ENCODE measurements at places on chromosomes 2 and 18.

GRCh38 chr18:77650799-77651385, 401.2 kb downstream of the GALR1 start:
- DNase-seq = no peak

GRCh38 chr2:166375736-166376487, at the start of gene SCN9A:
TSS of gene SCN9A (minus strand) at chr2:166375944. CDS start at chr2:166311756, 64,188 bp downstream.
- DNase-seq = peak; percentile 93

- DNase-seq = no peak
Observed at GRCh38 chr18:74083557-74083952, 64.1 kb downstream of the FBXO15 start.

- no peak for DNase-seq
Observed at GRCh38 chr2:216084547-216084946, 2.8 kb downstream of the TMEM169 start.

DNA sequence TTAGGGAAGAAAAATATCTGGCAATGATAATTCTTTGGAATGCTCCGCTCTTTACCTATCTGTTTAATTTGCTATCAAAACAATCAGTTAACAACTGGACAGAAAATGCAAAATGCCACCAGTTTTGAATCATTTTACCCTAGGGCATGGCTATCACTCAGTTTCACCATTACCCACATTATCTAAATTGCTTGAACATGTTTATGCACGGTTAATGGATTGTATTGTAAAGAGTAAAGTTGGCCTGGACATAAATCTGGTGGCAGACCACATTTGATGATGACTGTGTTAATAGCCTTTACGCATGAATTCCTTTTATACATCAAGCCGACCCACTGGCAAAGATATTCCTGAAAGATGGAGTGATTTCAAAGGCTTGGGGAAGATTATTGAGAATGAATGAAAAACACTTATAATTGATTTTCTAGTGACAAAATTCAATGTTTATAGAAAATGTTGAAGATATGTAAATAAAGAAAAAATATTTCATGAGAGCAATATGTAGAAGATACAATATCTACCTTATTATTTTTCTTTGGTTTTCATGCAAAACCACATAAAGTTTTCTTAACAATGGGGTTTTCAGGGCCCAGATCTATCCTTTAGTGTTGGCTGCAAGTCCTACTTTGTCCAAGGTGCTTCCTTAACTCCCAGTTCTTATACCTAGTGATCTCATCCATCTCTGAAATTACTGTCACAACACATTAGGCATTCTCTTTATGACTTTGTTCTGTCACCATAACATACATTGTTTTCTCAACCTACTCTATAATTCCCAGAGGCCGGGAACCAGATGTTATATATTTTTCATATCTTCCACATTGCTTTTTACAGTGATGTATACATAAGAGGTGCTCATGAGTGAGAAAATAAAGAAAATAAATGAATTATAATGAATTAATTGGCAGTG, 265.1 kb downstream of the RIT2 start:
- DNase-seq = no peak

- DNase-seq = no peak
Observed at GRCh38 chr2:14189929-14190328, 442.6 kb upstream of the LRATD1 start.

- DNase-seq = no peak
Observed at GRCh38 chr2:21916934-21917522, 793.3 kb downstream of the TDRD15 start.

GRCh38 chr2:48715956-48716355, 39.6 kb downstream of the LHCGR start:
- DNase-seq = peak; percentile 87

DNA sequence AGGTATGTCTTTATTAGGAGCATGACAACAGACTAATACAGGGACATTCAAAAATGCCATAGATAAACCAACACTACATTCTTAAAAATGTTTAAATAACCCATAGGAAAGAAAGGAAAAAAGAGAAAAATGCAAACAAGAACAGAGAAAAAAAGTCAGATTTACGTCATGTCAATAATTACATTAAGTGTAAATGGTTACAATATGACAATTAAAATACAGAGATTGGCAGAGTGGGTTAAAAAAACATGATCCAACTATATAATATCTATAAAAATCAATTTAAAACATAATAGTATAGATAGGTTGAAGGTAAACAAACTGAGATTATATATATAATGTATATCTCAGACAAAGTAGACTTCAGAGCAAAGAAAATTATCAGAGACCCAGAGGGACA, 255.8 kb downstream of the ANAPC1 start:
- DNase-seq = no peak

GRCh38 chr18:48292782-48293424, 116.3 kb downstream of the ZBTB7C start:
- no peak for DNase-seq

DNA sequence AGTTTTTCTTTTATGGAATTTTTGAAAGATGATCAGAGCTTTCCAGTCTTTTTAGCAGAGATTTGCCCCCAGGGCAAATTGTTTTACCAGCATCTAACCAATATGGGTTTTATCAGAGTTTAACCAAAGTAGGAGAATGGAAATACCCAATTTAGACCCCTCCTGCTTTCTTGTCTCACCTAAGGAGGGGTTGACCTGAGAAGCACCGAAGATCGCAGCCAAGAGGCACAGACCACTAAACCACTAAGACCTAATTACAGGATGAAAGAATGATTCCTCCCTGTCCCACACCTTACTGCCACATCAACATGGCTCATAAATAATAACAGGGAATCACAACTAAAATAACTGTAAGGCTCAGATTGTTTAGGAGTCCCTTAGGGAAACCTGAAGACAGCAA, 111.9 kb upstream of the EPB41L5 start:
- DNase-seq = no peak

- DNase-seq = peak; percentile 96
Observed at GRCh38 chr18:29164020-29164706, 987.2 kb upstream of the CDH2 start.

DNA sequence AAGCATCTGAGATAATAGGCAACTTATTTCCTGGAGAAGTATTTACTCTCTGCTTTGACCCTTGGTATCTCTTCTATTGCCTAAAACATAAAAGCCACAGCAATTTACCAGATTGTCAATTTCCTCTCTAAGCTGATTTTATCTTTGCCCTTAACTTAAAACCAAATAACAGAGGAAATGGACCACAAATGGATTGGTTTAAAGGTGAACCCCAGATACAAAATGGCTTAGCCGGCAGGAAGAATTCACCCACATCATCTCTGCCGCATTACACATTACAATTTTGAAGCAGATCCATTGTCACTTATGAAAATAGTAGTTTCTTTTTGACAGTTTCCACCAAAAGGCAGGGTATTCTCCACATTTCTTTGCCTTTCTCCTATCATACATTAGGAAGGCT, 585.8 kb upstream of the CHAC2 start:
- no peak for DNase-seq

GRCh38 chr2:70321370-70321769, 19.5 kb upstream of the FAM136A start:
- peak; percentile 7 for DNase-seq

- DNase-seq = no peak
Observed at GRCh38 chr2:241070811-241071676, 31.0 kb downstream of the MTERF4 start.

DNA sequence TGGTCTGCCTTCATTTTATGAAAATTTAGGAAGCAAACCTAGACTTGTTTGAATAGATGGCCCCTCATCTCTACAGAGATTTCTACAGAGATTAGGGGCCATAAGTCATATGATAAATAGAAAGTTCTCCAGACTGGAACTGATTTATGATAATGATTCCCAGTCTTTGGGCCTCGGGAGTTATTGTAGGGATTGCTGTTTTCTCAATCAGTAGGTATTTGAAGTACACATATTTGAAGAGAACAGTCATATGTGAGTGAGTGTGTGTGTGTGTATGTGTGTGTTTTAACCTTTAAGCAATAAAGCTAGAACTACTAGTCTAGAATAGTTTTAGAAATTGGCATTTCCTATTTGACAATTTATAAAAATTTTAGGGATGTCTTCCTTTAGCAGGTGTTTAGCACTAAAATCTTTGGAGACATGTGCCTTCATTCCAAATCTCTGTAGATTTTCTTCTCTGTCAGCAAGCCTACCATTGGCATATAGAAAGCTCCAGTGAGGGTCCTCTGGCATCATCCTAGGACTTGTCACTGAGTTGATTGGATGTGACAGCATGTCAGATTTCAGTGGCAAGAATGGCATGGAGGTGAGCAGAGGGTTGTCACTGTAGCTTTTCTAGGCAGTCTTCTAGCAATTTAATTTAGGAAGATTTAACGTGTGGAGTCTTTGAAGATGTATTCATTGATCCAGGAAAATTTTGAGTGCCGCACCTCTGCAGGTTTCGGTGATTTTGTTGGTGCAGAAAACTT, 71.2 kb downstream of the MYO1B start:
- DNase-seq = no peak

DNA sequence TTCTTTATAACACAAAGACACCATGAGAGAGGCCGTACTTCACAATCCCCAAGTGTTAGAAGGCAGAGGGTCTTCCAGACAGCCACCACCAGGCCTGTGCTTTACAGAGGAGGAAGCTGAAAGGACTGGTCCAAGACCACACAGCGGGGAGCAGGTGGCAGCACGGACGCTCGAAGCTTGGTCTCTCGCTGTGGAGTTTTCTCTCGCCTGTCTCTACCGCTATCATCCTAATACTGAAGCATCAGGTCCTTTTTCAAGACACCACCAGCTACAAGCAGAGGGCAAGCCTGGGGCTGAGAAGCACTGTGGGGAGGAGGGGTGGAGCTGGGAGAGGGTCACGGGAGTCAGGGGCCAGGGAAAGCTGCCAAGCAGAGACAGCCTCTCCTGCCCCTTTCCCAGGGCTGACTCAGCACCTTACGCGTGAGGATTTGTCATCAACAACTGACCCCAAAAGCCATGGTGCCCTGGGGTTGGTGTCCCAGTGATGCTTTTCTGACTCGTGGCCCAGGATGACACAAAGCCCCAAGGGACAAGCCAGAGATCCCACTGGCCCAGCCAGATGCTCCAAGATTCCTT, 31.9 kb upstream of the FOSL2 start:
- DNase-seq = peak; percentile 28

- DNase-seq = no peak
Observed at GRCh38 chr2:22347306-22347705, 1037.7 kb upstream of the KLHL29 start.

- DNase-seq = no peak
Observed at GRCh38 chr2:235917506-235917905, 250.7 kb downstream of the GBX2 start.

DNA sequence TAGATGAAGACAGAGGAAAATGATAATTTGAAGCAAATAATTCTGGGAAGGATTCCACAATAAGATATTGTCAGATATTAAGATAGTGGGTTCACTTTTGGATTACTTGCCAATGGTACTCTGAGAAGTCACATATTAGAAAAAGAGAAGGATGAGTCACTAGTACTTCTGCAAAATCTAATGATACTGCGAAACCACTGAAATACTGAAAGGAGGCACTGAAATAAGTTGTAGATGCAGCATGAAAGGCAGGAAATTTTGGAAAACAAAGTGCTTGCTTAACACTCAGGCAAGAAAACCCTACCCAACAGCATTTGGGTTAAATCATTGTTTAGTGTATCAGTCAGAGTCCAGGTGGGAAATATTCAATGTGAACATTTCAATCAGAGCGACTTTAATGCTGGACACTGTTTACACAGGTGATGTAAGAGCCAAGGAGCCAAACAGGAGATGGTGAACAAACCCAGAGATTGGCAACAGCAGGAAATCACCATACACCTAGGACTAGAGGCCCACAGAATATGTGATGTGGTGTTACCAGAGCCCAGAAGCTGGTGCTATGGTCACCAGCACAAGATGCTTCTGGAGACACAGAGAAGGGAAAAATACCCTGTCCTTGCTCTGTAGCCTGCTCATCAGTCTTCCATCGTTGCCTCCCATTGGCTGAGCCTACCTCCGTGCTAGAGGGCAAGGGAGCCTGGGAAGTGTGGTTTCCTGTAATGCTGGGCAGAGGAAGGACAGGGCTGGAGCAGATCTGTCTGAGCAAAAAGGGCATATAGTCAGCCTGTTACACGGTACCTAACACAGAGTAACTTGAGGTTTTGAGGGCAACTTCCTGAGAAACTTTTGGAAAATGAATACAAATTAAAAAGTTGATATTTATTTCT, 204.7 kb upstream of the ITGA4 start:
- DNase-seq = no peak

GRCh38 chr2:98025481-98026037, 29.8 kb upstream of the TMEM131 start:
- no peak for DNase-seq

GRCh38 chr2:96847586-96847985, 3.8 kb upstream of the ANKRD23 start:
- DNase-seq = no peak

DNA sequence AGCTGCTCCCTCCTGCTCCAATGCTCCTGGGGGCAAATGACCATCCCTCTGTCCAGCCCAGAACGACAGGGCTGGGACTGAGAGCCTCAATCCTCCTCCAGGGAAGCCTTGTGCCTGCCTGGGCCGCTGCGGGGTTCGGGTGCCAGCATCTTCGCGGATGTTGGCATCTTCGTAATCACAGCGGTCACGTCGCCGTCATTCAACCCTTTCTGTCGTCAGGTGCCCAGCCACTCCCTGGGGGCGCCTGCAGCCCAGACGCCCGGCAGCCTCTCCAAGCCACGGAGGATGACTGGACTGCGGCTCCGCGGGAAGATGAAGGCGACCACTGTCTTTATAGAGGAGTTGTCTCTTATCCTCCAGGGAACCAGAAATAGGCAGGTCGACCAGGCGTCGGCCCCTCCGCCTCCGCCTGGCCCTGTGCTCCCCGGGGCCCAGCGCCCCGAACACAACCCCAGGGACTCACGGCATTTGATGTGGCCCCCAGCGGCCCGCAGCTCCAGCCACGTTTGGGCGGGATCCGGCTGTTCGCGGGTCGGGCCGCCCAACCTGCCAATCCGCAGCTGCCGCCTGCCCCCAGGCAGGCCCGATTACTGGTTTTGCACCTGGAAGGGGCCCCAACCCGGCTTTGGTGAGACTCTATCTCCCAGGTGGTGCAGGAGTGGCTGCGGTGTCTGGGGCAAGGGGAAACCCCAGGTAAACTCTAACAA, 113.9 kb downstream of the THNSL2 start:
- DNase-seq = no peak

DNA sequence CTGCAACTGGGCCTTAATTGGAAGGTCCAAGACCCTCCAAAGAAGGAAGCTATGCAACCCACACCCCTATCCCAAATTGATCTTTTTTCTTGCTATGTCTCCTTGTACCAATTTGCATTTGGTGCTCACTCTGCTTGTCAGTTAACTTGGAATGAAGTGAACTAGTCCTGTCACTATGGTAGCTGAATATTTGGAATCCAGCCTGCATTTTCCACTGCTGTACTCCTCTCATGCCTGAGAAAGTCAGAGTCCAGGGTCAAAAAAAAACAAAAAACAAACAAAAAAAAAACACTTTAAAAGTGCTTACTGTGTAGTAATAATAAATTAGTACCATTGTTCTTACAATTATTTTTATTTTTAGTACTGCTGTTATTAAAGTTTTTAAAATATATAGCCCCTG, 462.8 kb upstream of the SLC8A1 start:
- DNase-seq = no peak

GRCh38 chr2:207497596-207497995, 32.2 kb upstream of the CREB1 start:
- DNase-seq = no peak

GRCh38 chr2:172600557-172601008, 44.7 kb downstream of the PDK1 start:
- DNase-seq = no peak
